Activated T-helper 2 cell treated with anti-CD3 and anti-CD28 coated beads, Interferon-gamma antibody, Interleukin-2, Interleukin-4, amounts not matched to agents 10 μg/mL and 5 μg/mL and 100 μg/mL, durations not matched to agents 14 hours and 24 hours and 36 hours (primary cell): ENCODE measurements at places on chromosomes 6 and 20.

DNA sequence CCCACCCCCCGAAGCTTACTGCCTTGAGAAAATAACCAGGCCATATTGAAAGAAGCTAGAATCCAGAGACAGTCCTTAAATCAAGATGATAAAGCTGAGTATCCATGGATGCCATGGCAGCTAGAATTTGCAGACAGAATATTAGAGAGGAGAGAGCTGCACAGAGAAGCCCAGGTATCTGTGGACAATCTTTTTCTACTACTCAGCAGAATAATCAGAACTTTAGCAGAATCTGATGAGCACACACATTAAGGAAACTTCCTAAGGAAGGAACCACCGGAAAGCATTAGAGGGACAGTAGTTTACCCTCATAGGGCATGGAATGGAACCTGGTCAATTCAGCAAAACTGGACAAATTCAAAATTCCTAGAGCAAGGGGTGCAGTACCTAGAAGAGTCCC lies 1001.7 kb downstream of the HACE1 start:
- DNase-seq: no peak

GRCh38 chr6:218153-219018 lies 73.9 kb upstream of the DUSP22 start:
- no peak for DNase-seq

DNA sequence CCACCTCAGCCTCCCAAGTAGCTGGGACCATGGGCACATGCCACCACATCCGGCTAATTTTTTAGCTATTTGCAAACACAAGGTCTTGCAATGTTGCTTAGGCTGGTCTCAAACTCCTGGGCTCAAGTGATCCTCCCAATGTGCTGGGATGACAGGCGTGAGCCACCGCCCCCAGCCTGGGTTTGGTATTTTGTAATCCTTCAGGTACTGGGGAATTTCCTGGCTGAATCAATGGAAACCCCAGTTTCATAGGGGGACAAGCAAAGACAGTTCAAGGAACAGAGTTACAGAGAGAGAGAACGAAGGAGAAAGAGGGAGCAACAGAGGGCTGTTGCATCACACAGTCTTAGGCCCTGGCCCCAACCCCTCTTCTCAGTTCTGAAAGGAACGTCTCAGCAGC lies 35.7 kb downstream of the RAB44 start:
- DNase-seq: no peak

DNA sequence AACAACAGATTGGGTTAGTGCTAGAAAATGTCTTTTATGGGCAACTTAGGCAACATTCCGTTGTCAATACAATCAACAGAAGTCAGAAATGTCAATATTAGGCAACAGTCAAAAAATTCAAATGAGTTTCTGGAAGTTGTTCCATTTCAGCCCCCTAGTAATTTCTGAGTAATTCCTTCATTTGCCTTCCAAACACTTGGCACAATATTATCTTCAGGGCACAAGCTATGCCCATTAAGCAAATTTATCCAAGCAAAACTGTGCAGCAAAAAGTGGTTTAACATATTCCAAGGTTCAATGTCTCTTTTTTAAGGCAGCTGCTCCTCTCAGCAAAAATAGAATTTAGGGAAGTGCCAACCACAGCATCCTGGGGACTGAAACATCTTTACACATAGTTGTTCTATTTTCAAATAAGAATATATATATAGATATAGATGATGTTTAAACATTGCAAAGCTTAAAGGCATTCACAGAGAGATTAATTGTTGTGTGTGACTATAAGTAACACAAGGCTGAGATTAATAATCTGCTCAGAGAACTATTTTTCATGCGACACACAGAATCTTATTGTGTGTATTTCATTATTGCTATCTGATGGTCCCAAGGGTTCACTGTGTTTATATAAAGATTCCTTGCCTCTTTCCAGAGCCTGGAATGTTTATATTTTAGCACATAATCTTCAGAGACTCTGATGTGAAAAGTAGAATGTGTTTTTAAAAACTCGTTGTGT lies 75.2 kb upstream of the ADTRP start:
- no peak for DNase-seq

GRCh38 chr6:119090256-119090655 lies 11.8 kb upstream of the FAM184A start:
- DNase-seq: no peak

- DNase-seq: no peak
Measured at GRCh38 chr6:127085181-127085580, 33.3 kb upstream of the RSPO3 start.

GRCh38 chr6:150298676-150299075 lies 70.1 kb upstream of the IYD start:
- no peak for DNase-seq

GRCh38 chr6:158697811-158698210 lies 48.0 kb downstream of the SYTL3 start:
- no peak for DNase-seq

GRCh38 chr20:39849664-39850063 lies 839.4 kb downstream of the MAFB start:
- DNase-seq: no peak

DNA sequence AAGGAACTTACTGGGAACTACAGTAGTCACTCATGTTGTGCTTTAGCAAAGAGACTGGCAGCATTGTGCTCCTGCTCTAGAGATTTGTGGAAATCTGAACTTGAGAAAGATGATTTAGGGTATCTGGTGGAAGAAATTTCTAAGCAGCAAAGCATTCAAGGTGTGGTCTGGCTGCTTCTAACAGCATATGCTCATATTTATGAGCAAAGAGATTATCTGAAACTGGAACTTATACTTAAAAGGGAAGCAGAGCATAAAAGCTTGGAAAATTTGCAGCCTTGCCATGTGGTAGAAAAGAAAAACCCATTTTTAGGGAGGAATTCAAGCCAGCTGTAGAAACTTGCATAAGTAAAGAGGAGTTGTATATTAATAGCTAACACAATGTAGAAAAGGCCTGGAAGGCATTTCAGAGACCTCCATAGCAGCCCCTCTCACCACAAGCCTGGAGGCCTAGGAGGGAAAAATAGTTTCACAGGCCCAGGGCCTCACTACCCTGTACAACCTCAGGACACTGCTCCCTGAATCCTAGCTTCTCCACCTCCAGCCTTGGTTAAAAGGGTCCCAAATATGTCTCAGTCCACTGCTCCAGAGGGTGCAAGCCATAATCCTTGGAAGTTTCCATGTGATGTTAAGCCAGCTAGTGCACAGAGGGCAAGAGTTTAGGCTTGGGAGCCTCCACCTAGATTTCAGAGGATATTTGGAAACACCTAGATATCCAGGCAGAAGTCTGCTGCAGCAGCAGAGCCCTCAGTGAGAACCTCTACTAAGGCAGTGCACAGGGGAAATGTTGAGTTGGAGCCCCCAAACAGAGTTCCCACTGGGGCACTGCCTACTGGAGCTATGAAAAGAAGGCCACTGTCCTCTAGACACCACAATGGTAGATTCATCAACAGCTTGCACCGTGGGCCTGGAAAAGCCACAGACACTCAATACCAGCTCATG lies 6.6 kb downstream of the EPM2A start:
- no peak for DNase-seq
